Motor neuron (in vitro differentiated cells): ENCODE measurements at places on chromosomes 16 and 17. TPM values are rescaled to one million over a fixed set of nuclear protein-coding genes. Genes with fewer than 3 reads are reported as not detected.

- no peak for ATAC-seq
These were observed 16.4 kb downstream of the NF1 start for GRCh38 chr17:31111183-31111582.

DNA sequence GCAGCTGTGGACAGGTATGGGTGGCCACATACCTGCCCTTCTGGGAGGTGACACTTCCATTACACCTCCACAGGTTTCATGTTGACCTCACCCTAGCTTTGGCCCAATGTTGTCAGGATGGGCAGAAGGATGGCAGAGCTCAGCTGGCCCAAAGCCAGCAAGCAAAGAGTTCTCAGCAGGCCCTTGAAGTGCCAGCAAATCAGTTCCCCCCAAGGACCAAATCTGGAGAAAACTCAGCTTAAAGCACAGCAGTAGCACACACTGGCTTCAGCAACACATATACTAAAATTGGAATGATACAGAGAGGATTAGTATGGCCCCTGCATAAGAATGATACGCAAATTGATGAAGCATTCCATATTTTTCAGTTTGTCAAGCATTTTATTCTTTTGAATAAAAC lies 13.4 kb downstream of the ARL4D start:
- ATAC-seq = no peak

DNA sequence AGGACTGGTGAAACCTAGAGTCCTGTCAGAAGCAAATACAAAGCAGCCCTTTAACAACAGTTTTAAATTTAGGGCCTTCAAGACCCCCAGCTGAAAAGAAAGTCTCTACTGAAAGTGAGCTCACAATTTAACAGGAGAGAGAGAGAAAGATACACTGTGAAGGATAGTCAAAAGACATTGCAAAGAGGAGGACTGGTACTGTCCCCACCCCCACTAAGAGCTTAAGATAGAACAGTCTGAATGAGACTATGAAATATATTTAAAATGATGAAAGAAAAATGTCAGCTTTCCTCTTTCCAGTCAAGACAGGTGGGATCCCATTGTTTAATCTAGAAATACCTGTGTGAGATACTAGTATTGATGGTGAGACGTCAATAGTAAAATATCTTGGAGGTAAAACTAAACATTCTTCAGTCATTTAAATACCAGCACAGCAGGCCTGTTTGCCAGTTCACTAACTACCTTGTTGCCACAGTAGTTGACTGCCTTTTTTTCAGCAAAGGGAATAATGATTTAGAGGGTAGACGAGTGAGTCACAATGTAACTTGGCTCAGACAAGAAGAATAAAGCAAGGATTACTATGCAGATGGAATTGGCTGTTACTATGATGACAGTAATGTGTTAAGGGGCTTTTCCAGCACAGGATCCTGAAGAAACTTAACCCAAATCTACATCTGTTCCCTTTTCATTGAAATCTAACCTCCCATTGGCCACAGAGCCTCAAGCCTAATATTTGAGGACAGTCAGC lies 47.2 kb upstream of the RASL10B start:
- ATAC-seq = no peak

DNA sequence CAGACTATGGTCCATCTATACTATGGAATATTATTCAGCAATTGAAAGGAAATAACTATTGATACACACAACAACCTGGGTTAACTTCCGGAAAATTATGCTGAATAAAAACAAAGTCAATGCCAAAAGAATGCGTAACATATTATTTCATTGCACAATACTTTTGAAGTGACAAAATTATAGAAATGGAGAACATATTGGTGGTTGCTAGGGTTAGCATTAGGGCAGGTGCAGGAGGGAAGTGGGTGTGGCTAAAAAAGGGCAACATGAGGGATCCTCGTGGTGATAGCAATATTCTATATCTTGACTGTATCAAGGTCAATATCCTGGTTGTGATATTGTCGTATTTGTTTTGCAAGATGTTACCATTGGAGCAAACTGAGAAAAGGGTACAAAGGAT lies 34.9 kb downstream of the PIK3R5 start:
- no peak for ATAC-seq

- ATAC-seq = no peak
These were observed 84.7 kb downstream of the MYO1D start for GRCh38 chr17:32792207-32792606.

DNA sequence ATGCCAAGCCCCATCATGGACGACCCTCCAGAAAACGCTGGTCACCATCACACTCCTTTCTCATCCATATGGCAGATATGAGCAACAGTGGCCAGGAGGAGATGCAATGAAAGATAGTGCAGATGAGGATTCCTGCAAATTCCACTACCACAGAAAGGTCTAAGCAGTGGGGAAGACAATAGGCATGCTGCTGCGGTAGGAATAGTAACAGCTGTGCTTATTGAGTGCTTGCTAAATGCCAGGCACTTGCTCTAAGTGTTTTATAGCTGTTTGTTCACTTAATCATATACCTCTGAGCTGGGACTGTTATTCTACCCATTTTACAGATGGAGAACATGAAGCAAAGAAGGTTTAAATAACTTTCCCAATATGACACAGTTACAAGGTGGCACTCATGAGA lies 46.6 kb upstream of the AKAP1 start:
- ATAC-seq = no peak

- ATAC-seq = no peak
These were observed 5.0 kb upstream of the FOXF1 start for GRCh38 chr16:86505185-86505898.

GRCh38 chr16:48949636-48950035 lies 332.0 kb downstream of the CBLN1 start:
- ATAC-seq = no peak

RBBP6 gene
- 38.7 and 40.5 TPM in 2 replicates for total RNA-seq

KRT9 gene
- 0.46 and 0.54 TPM in 2 replicates for total RNA-seq

TNFRSF13B gene
- total RNA-seq = 0.13 TPM in 1 of 2 replicates, not detected in the other

CRYM gene
- 0.48 and 0.66 TPM in 2 replicates for total RNA-seq

CNTNAP4 gene
- total RNA-seq = 6.2 and 7.4 TPM in 2 replicates

KCNH4 gene
- total RNA-seq = 0.13 and 0.23 TPM in 2 replicates
